ENCODE measurements at places on chromosomes 3 and 15.

GRCh38 chr15:64251121-64251520, 88.3 kb upstream of the PPIB start:
- no peak for DNase-seq

- no peak for DNase-seq
Observed at GRCh38 chr3:24139463-24140412, 194.7 kb downstream of the NR1D2 start.

- no peak for DNase-seq
Observed at GRCh38 chr15:96335411-96336024, 5.0 kb downstream of the NR2F2 start.

DNA sequence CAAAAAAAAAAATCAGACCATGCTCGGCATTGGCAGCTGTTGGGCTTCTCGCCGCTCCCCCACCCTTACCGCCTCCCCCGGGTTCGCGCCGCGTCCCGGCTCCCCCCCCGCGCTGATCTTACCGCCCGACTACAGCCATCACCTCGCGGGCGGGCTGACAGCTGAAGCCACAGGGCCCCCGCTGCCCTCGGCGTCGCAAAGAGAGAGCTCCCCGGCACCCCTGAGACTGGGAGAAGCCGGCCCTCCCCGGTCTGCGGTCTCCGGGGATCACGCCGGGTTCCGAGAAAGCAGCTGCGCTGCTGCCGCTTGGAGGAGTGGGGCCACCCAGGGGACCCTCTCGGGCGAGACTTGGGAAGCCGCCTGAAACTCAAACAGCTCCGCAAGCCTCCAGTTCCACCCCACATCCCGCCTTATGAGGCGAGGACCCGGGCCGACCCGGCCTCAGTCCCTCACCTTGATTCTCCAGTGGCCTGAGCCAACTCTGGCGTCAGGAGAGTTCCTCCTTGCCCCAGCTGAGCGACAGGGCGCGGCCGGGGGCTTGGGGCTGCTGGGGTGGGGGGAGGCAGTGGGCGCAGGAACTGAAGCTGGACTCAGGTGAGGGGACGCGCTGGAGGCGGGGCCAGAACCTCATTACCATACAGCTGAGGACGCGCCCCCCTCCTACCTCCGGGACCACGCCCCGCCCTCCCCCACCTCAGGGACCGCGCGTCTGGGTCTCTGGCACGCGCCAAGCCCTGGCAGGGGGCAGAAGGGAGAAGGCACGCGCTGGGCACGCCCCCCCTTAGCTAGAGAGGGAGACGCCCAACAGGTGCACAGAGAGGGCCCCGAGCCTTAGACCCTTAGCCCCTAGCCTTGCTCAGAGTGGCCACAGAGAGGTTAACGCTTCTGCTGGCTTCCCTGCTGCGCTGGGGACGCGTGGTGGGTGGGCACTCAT, 1.0 kb upstream of the DLL4 start:
- DNase-seq, result no peak

DNA sequence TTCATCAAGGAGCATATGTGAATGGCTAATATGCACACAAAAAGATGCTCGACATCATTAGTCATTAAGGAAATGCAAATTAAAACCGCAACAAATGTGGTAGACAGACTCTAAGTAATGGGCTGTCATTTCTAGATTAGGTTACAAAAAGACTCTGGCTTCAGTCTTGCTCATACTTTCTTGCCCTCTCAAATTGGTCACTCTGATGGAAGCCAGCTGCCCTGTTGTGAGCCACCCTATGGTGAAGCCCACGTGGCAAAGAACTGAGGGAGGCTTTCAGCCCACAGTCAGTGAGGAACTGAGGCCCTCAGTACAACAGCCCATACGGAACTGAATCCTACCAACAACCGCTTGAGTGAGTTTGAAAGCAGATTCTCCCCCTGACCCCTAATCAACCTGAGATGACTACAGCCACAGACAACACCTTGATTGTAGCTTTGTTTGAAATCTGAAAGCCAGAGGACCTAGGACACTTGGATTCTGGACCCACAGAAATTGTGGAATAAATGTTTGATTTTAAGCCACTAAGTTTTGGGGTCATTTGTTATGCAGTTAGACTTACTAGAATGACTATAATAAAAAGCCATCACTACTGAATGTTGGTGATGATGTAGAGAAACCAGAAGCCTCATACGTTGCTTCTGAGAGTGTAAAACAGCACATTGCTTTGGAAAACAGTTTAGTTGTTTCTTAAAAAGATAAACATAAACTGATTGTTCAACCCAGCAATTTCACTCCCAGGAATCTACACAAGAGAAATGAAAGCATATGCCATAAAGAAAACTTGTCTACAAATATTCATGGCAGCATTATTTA, 45.7 kb downstream of the EHHADH start:
- DNase-seq, result no peak

DNA sequence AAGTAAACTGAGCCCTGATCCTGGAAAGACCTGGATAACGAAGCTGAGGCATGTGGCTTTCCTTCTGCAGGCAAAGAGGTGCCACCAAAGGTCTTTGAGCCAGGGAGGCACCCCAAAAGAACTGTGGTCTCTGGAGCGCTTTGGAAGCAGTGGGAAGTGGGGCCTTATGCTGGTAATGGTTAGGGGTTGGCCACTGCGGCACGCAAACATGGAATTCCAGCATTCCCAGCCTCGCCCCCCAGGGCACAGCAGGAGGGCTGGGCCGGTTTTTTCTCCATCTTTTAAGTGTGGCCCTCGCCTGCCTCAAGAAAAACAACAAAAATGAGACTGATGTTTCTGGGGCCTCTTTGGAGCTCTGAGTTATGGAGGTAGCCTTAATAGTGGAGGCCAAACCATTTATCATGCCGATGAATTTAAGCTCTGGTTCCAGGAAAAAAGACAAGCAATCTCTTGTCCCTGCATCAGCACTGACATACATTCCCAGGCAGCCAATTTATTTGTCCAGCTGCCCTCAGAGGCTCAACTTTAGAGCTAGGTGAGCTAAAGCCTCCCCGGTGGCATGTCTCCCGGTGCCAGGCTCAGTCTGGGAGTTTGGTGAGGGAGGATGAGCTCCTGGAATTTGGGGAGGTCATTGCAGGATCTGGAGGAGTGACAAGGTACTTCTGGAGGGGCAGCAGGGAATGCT, 109.0 kb downstream of the TLE3 start:
- DNase-seq, result no peak

- DNase-seq, result no peak
Observed at GRCh38 chr3:32121137-32121536, 14.7 kb downstream of the GPD1L start.
